HFF-Myc (cell line): ENCODE measurements at places on chromosomes 6 and 20.

- no peak for DNase-seq
Observed at GRCh38 chr20:11137688-11138087, 463.9 kb upstream of the JAG1 start.

- no peak for DNase-seq
Observed at GRCh38 chr6:35487658-35488516, 9.0 kb downstream of the TEAD3 start.

DNA sequence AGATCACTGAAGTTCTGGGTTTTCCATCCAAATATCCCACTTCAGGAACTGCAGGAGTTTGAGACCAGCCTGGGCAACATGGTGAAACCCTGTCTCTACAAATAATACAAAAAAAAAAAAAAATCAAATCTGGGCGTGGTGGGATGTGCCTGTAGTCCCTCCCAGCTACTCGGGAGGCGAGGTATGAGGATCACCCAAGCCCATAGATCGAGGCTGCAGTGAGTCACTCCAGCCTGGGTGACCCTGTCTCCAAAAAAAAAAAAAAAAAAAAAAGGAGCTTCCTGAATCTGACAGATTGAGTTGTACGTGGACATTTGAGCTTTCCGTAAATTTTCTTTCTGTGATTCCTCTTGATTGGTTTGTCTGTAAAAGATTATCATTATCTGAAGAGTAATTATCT lies 55.6 kb downstream of the TULP4 start:
- DNase-seq: no peak

DNA sequence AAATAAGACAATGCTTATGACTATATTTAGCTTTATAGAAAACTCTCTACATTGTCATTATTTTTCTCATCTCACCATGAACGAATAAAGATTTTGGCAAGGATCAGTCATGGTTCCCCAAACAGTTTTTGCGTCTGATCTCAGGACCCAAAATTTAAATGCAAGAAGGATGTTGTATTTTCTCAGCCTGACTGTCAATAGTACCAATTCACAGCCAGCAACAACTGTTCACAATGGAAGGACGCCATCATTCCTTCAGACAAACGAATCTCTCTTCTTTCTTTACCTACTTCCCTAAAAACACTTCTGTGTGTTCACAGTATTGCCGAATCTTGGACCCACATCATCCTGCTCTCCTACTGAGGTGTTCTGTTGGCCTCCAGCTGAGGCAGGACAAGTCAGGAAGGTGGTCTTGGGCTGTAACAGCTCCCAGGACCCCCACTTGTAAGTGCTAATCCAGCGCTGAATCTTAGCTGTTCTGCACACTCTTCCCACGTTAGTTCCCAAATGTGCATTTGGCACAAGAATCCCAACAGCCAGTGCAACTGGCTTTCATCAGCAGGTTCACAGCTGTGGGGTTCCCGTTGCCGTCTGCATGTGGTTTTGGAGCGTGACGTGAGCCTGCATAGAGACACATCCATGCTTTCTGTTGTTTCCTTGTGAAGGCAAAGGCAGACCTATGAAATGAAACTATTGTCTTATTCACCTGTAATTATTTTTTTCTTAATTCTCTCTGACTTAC lies 600.0 kb downstream of the QKI start:
- DNase-seq: no peak

- DNase-seq: no peak
Observed at GRCh38 chr6:156345700-156346099, 431.5 kb upstream of the ARID1B start.

GRCh38 chr20:20904501-20904831 lies 192.0 kb upstream of the RALGAPA2 start:
- no peak for DNase-seq

DNA sequence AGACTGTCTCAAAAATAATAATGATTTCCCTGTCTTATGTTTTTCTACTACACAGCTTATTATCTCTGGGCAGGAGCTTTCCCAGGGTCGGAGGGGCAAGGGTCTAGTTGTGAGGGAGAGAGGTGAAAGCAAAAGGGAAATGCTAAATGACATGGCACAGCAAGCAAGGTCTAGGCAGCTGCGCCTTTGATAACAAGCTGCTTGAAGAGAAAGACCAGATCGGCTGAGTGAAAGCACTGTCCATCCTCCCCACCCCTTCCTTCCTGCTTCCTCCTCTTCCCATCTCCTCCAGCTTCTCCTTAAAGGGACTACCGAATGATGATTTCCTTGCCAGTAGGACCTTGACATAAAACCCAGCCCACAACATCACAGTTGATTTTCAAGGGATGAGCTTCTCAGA lies 158.1 kb upstream of the AKAP12 start:
- no peak for DNase-seq

DNA sequence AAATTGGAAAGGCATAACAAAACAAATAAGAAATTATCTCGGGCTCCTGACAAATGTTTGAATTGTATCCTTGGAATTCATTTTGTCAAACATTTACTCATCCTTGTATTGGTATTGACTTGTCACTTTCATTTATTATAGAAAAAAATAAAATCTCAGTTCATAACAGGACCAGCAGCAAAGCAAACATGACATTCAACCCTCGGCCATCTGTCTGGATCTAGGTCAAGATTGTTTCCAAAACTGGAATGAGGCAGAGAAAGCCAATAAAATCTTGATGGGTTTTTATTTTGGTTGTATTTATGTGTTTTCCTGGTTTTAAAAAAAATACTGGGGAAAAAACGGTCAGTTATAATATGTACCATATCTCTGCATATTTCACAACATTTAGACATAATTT lies 42.9 kb upstream of the FABP7 start:
- DNase-seq: no peak

GRCh38 chr20:13717631-13718044 lies 67.1 kb downstream of the ESF1 start:
- no peak for DNase-seq

GRCh38 chr6:116685437-116685993 lies 4.5 kb downstream of the KPNA5 start:
- DNase-seq: no peak

GRCh38 chr6:33165581-33166258 lies 26.5 kb downstream of the COL11A2 start:
- no peak for DNase-seq

DNA sequence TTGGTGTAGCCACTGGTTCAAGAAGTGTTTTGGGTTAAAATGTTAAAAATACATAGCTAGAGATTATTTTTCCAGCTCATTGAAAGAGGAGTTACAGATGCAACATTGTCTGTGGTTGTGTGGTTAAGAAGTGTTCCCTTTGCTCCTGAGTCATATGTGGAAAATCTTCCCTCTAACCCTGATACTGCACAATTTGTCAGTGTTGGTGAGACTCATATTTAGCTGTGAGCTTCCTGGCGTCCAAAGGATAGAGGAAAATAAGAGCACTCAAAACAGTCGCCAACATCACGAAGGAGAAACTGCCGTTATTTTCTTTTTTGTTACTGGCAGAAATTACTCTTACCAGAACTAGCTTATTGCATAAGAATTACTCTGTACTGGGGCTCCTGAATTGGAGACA lies 250.4 kb downstream of the CDH4 start:
- no peak for DNase-seq

- DNase-seq: no peak
Observed at GRCh38 chr6:1263039-1263849, 48.7 kb upstream of the FOXQ1 start.

DNA sequence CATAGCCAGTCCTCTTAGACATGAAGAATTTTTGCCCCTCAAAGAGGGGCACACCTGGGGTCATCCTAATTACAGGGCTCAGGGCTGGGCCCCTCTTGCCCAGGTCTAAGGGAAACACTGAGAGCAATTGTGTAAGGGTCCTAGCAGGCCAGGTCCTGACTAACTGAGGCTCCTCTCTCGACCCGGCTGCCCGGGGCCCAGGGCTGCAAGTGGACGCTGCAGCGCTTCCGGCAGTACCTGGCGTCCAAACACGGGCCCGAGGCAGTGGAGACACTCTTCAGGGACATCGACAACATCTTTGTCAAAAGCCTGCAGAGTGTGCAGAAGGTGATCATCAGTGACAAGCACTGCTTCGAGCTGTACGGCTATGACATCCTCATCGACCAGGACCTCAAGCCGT lies 17.4 kb downstream of the PDRG1 start:
- no peak for DNase-seq

DNA sequence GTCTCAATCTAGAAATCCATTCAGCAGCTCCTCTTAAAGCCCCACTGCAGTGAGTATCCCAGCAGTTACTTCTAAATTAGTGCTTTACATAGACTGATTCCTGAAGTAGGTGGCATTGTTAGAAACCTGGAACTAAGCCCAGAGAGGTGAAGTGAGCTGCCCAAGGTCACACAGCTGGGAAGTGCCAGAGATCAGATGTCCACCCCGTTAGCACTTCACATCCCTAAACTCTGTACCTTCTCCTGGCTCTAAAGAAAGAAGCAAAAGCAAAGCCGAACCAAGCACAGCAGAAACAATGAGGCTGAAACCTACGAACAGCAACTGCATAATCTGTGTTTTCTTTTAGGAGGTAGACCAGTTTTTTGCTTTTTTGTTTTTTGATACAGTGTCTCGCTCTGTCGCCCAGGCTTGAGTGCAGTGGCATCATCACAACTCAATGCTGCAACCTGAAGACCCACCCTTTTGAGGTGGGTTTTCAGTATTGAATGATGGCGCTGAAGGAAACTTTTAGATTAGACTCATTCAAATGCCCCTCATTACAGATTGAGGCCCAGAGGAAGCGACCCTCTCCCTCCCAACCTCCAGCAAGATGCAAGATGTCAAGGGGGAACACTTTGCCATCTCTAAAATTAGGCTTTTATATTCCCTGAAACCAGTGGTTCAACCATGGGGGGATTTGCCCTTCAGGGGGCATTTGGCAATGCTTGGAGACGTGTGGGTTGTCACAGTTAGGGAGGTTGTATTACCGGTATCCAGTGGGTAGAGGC lies 3.2 kb upstream of the ZMYND8 start:
- no peak for DNase-seq

- DNase-seq: no peak
Observed at GRCh38 chr20:46264391-46265266, 43.7 kb downstream of the CDH22 start.

- DNase-seq: no peak
Observed at GRCh38 chr20:24648919-24649318, 179.5 kb downstream of the SYNDIG1 start.

GRCh38 chr6:112683106-112683505 lies 336.0 kb downstream of the RFPL4B start:
- DNase-seq: no peak

GRCh38 chr20:44743080-44743701 lies 2.5 kb upstream of the KCNK15 start:
- DNase-seq: no peak
